Activated CD4-positive, alpha-beta T cell treated with anti-CD3 and anti-CD28 coated beads, Interleukin-2, amount 50 U/mL, for 48 hours (primary cell): ENCODE measurements at places on chromosomes 12 and 14.

GRCh38 chr14:52349731-52350130 lies 35.6 kb downstream of the PTGER2 start:
- DNase-seq, result no peak

GRCh38 chr12:41514907-41515306 lies 326.8 kb downstream of the PDZRN4 start:
- DNase-seq, result no peak

- no peak for DNase-seq
Measured at GRCh38 chr12:51695241-51696010, 104.4 kb downstream of the SCN8A start.

GRCh38 chr14:105499256-105500035 lies 8.4 kb downstream of the TEDC1 start:
- no peak for DNase-seq
